Activated CD8-positive, alpha-beta T cell treated with anti-CD3 and anti-CD28 coated beads for 36 hours (primary cell): ENCODE measurements at places on chromosomes 11 and 22. TPM values are rescaled to one million over a fixed set of nuclear protein-coding genes. Genes with fewer than 3 reads are reported as not detected.

BCO2 gene
- 1.4 TPM for total RNA-seq

CACNA1I gene
- total RNA-seq, result 0.09 TPM

NNMT gene
- total RNA-seq, result not detected

NXPE4 gene
- not detected for total RNA-seq

LIF gene
- 160 TPM for total RNA-seq

MMP13 gene
- not detected for total RNA-seq

UBQLNL gene
- 0.25 TPM for total RNA-seq

OLFML1 gene
- not detected for total RNA-seq

OR2AT4 gene
- not detected for total RNA-seq

OR52I1 gene
- total RNA-seq, result not detected

IL17REL gene
- not detected for total RNA-seq

CWF19L2 gene
- total RNA-seq, result 13.6 TPM

LRRC4C gene
- not detected for total RNA-seq

CLDN25 gene
- total RNA-seq, result not detected

TBX10 gene
- not detected for total RNA-seq

CASP5 gene
- not detected for total RNA-seq

OR4D5 gene
- total RNA-seq, result not detected

IGSF9B gene
- 136 TPM for total RNA-seq

APOL5 gene
- not detected for total RNA-seq

FAM89B gene
- total RNA-seq, result 12.7 TPM

QSER1 gene
- 11.2 TPM for total RNA-seq

TTLL8 gene
- total RNA-seq, result not detected

ANO1 gene
- not detected for total RNA-seq

NCR3LG1 gene
- 4.2 TPM for total RNA-seq

TTLL1 gene
- total RNA-seq, result 6.0 TPM
